Memory B cell (primary cell): ENCODE measurements at places on chromosomes 12 and 14.

DNA sequence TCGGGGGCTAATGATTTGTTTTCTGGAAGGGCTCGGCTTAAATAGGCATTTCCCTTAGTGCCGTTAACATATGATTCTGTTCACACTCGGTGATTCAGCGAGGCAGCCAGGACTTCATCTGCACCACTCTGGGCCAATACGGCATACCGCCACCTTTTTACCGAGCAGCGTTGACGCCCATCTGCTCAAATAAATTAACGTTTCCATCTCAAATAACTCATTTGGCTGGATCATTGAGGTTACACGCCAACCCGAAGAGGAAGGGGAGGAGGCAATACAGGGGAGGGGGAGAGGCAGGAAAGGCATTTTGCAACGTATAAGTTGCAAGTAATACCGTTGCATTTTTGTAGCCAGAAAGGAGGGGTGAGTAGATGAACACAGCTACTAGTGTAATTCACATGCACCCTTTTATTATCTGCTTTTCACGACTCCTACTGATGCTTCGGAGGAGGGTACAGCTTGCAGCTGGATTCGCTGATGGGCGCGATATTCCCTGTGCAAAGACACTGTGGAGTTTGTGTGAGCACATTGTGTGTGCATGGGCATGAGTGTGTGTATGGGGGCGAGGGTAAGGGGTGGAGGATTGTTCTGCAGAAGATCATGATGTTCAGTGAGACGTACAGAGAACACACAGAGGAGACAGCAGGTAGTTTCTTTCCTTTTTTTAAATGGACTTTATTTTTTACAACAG lies 45.9 kb downstream of the MAP1LC3B2 start:
- no peak for DNase-seq

- no peak for DNase-seq
These were observed 157.4 kb upstream of the C14orf180 start for GRCh38 chr14:104421892-104422828.

GRCh38 chr12:113476176-113476986 lies 4.7 kb upstream of the LHX5 start:
- DNase-seq: no peak

- no peak for DNase-seq
These were observed 288.0 kb downstream of the ERC1 start for GRCh38 chr12:1279050-1279449.

- no peak for DNase-seq
These were observed 197.1 kb upstream of the ABCD2 start for GRCh38 chr12:39816671-39817185.

DNA sequence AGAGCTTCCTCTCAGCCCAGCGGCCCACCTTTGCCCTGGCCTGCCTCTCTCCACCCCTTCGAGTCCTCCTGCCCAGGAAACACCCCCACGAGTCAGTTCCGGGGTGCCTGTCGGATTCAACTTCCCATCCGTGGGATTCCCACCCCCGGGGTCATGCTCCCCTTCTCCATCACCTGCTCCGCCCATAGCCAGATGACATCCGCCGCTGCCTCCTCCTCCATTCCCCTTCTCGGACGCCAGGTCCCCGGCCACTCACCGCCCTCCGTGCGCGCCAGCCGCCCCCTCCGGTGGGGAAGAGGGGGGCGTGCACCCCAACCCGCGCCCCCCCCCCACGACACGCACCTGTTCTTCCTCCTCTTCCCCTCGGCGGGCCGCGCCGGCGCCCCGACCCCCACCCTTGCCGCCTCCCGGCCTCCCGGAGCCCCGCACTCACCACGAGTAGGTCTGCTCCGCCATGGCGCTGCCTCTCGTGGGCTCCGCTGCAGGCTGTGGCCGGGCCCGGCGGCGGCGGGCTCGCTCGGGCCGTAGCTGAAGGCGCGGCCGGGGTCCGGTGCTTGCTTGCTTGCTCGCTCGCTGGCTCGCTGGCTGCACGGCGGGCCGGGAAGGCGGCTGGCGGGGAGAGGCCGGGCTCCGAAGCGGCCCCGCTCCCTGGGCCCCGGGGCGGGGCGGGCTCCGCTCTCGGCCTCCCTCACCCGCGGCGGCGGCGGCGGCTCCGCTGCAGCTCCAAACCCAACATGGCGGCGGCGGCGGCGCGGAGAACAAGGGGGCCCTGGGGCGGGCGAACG lies 554 bp downstream of the SPPL3 start:
- peak; percentile 53 for DNase-seq

GRCh38 chr12:89472508-89472907 lies 52.1 kb downstream of the GALNT4 start:
- no peak for DNase-seq

DNA sequence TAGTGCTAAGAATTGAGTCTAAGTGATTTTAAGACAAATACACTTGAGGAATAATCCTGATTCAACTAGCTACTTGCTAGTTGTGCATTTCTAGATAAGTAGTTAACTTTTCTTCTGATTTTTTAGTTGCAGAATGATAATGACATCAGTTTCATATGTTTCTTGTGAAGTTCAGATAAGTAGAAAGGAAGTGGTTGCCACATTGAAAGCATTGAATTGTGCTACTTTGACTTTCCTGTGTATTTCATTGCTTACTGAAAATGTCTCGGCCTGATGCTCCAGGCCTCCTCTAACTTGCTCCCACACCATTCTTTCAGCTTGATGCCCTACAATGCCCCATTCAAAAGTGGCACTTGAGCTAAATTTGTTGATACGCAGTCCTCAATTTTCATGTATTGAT lies 980.0 kb downstream of the TMTC2 start:
- no peak for DNase-seq

DNA sequence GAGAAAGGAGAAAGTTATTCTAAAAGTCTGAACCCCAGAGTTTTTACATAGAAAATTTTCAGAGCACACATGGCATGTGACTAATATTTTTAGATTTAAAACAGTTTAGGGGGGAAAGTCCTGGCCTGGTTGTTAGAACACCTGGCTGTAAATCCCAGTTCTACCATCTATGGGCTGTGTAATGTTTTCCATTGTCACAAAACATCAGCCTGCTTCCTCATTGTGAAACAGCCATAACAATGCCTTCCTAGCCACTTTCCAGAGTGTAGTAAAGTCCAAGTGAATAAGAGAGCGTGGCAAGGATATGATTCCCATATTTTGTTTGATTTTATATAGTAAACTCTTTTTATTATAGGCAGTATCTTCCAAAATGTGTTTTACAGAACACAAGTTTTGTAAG lies 310.0 kb upstream of the DCN start:
- no peak for DNase-seq

GRCh38 chr12:121784460-121784859 lies 9.0 kb downstream of the RHOF start:
- DNase-seq: no peak

DNA sequence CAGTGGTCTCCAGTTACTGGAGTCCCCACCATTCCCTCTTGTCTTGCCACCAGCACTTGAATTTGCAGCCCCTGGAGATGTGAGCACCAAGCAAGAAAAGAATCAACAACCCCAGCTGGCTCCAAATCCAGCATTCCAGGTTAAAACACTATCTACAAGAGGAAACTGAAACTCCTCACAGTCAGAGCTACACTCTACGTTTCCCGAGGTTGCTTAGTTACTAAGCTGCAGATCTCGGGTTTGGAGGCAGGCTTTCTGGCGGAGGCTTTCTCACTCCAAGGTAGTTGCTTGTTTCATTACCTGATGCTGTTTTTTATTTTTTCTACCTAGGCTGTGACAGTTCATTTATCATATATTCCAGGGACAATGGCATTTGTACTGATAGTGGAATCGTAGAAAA lies 248.1 kb downstream of the GLT1D1 start:
- no peak for DNase-seq

DNA sequence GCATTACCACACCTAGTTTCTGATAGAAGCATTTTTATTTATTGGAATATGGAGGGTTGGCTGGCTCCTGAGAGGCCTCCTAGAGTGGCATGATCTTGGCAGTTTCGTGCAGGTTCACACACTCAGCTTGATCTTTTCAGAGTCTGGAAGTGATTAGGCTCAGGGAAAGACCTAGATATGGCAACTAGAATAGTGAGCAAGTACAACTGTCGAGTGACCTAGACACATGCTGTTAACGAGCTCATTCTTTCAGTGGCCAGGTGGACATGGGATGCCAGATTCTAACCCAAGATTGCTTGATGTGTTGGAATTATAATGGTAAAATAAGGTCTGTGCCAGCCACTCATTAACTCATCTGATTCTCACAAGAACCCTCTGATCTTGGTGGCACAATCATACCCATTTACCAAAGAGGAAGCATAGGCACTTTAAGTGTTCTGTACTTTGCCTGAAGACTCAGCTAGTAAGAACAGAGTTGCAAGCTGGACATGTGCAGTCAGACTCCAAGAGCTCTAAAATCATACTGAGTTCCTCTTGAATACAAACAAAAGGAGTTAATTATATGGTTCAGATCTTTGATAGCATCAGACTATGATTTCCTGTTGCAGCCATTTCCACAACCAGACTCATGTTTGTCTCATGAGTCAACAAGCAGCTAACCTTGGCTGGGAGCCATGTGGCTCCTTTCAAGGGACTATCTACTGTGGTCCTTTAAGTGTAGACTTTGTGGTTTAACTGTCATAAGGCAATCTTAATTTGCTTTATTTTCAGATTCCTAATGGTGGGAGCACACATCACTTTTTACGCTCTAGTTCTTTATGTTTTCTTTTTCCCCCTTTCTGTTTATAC lies 144.2 kb downstream of the PLEKHA5 start:
- DNase-seq: no peak
